Naive thymus-derived CD4-positive, alpha-beta T cell (primary cell): ENCODE measurements at places on chromosomes 6 and 20.
A peak's percentile ranks its signal among the peaks of the same experiment; 100 is the strongest.

GRCh38 chr6:42281570-42281969 lies 63.9 kb upstream of the MRPS10 start:
- peak; percentile 54 for DNase-seq

DNA sequence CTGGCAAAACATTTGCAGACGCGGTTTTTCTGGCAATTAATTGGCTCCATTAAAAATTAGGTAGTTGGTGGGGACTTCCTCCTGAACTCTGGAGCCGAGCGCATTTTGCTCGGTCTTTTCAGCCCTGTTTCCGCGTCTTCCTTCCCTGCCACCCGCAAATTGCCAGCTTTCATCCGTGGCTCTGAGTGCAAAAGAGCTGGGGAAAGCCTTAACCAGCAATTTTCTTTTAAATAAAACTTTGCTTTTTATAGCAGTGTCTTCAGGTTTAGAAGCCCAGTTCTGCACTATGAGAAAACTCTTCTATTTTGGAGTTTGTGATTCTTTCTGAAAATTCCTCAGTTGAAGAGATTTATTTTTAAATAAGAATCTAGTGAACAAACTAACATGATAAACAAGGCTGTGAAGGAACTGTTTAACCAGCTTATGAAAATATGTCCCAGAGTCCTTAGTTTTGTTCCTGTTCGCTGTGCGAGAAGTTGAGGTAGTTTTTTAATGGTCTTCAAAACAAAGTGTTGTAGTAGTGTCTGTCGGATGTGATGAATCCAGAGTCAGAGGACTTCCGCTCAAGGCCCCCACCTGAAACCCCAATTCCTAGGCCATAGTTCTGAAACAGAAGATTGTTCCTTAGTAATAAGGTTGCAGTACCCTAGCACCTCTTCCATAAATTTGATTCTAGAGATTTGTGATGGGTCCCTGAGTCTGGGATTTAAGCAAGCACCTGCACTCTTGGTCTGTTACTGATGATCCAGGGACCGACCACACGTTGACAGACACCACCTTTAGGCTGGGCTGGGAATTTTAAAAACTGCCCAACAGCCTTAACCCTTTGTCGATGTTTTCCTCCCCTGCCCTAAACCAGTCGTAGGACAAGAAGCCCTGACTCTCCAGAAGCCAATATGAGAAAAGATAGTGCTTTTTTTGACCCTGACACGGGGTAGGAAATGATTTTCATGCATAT lies 950 bp downstream of the KCTD20 start:
- DNase-seq, result peak; percentile 17

DNA sequence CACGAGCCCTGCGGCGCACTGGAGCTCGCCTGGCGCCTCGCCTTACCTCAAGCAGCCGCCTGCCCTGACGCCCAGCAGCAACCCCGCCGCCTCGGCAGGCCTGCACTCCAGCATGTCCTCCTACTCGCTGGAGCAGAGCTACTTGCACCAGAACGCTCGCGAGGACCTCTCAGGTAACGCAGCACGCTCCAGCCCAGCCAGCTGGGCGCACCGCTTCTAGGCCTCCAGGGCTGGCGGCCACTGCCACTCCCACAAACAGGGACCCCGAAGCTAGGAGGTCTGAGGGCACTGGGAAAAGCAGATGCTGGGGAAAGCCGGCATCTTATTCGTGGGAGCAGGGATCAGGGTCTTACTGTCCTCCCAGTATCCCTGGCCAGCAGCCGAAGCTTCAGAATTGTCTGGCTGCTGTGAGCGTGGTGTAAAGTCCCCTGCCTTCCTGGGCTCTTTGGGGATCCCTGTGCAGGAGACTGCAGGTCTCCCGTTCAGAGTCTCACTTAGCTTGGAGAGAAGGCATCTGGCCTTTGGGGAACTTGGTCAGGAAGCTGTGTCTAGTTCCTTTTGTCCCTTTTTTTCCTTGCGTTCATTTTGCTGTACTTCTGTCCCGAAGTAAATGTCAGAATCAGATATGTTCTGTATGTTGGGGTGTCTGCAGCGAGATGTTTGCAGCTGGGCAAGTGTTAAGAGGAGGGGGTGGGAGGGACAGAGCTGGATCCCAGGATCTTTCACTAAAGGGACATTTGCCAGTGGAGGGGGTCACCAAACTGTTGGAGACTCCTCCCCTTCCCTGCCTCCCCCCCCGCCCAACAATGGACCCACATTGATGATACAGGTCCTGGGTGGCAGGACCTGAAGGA lies 1.8 kb downstream of the FOXF2 start:
- no peak for DNase-seq

DNA sequence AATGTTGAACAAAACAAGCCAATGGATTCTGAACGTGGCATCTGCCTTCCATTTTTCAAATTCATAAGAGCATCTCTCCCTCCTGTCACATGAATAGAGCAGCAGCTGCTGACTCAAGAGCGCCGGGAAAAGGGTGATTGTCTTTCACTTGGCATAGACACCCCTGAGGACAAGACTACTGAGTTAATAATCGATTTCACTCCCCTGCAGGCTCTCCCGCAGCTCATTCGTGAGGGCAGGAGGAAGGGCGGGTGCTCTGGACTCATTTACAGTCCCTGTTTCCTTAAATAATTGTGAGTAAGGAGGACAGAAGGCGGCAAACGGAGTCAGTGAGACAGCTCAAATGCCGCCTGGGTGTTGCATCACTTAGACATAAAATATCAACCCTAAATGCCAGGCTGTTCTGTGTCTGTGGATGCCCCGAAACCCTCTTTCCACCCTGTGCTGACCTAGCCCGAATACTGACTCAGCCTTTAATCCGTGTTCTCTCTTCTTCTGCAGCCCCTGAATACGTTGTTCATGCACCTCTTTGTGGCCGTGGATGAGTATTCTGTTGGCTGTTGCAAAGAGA lies 21.6 kb downstream of the CFAP61 start:
- DNase-seq, result no peak

- DNase-seq, result no peak
Measured at GRCh38 chr6:56385981-56386593, 138.7 kb upstream of the COL21A1 start.

DNA sequence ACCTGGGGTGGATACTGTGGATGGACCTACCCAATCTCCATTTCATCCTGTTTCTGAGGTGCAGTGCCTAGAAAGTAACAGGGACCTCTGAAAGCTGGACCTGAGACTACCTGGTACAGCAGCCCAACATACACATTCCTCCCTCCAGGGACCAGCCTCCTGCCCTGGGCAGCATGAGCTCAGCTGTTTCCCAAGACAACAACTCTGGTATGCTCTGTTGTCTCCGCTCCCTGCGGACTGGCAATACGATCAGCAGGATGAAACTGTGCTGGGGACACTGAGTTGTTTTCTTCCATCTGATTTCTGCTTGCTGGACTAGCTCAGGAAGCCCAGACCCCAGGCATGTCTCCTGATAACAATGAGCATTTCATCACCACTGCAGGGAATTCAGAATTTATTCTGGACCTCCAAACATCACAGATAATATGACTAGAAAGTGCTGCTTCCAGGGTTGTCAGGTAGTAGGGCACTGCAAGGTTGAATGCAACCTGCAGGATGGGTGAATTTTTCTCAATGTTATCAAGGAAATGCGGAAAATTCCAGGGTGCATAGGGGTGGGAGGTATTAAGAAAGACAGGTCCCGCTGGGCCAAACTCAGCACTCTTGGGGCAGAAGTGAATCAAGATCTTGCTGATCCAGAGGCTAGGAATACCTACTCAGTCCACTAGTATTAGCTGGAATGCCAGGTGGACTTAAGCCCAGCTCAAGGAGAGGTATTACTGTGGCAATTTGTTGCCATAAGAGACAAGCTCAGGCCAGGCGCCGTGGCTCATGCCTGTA lies 38.9 kb upstream of the SLC4A11 start:
- DNase-seq, result no peak

GRCh38 chr6:20605061-20605460 lies 70.8 kb downstream of the CDKAL1 start:
- no peak for DNase-seq

DNA sequence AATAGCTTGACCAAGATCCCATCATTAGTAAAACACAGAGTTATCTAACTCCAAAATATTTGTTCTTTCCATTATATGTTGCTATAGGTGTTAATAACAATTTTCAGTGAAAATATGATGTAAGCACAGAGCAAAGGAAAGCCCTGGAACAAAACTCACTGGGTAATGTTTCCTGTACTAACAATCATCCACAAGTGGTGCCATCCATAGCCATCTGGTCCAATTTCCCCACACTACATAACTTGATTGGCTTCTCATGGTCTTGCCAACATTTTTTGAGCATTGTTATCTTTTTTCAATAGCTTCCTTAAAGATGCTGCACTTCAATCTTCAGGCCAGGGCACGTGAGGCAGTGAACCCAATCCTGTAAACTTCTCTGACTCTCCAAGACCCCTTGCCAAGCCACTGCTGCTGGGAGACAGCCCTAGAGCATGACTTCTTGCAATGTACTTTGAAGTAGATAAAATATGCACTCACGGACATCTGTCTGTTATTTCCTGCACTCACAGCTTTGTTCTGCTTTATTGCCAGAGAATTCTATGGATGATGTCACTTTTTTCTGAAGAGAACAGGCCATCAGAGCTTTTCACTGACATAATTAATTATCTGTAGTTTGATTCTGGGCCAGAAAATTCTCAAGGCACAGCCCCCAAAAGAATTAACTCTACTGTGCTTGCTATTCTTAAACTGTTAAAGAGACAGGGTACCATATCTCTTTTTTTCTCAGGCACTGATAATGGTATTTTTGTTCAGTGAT lies 97.5 kb upstream of the TMEM30A start:
- DNase-seq, result no peak

DNA sequence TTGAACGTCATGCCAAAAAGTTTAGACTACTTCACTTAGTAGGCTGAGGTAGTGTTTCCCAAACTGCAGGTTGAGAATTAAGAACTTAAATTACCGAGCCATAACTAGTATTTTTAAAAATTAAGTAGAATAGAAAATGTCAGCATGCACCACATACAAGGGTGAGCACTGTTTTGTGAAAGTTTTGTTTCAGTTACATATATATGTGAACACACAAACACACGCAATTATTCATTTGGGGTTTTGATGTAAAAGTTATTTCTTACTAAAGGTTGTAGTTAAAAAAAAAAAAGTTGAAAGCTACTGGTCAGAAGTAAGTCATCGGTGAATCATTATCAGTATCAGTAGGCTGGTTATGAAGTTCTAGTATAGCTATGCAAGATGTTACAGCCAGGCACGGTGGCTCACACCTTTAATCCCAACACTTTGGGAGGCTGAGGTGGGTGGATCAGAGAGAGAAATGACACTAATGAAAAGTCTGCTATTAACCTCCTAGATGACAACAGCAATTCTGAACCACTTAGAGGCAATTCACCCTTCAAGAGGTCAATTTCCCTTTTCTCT lies 24.1 kb downstream of the FASTKD5 start:
- no peak for DNase-seq

- DNase-seq, result no peak
Measured at GRCh38 chr20:3734111-3734843, 1.8 kb downstream of the HSPA12B start.

GRCh38 chr6:75941509-75941908 lies 131.0 kb downstream of the IMPG1 start:
- DNase-seq, result no peak

DNA sequence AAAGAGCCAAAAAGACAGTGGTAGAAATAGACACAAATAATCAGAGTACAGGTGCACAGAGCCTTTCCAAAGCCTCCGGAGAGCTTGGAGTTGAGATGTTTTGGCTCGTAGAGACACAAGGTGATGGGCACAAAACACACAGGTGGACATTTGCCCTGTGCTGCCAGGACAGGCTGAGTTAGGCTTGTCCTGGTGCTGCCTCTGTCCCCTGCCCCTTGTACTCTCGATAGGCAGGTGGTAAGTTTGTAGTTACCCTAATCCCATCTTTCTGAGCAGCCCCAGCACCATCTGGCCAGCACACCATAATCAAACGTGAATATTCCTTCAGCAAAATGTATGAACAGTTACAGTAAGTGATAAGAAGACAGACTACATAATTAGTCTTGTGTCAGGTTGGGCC lies 95.5 kb downstream of the FOXC1 start:
- DNase-seq, result no peak

DNA sequence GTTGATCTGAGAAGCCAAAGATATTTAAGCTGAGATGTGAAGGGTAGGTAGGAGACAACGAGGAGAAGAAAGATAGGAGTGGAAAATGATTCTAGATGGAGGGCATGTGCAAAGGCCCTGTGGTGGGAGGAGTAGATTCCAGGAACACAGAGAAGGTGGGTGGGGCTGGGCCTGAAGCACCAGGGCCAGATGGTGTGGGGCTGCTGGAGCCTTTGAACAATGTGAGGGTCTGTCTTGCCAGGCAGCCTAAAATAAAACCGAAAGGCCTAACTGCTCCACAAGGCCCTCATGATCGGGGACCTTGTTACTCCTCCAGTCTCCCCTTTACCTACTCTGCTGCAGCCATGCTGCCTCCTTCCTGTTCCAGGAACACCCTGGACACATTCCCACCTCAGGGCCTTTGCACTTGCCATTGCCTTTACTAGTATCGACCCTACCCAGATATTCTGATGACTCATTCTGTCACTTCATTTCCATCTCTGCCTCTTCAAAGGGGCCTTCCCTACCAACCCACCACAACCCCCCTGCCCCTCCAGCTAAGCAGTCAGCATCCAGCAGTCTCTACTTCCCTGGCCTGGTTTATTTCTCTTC lies 20.0 kb downstream of the FAM110A start:
- DNase-seq, result no peak

DNA sequence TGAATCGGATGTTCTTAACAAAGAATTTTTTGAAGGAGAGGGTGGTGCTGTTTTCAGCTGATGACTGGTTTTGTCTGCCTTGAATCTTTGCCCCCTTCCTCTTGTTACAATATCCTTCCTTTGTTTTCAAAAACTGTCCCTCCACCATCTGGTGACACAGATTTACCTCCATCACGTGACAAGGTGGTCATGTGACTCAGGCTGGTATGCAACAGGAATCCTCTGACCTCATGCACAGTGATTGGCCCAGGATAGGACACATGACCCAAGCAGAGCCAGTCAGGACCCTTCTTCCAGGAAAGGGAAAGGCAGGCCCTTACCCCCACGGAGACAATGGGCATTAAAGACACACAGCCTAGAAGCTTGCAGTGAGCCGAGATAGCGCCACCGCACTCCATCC lies 84.7 kb upstream of the MC3R start:
- no peak for DNase-seq

DNA sequence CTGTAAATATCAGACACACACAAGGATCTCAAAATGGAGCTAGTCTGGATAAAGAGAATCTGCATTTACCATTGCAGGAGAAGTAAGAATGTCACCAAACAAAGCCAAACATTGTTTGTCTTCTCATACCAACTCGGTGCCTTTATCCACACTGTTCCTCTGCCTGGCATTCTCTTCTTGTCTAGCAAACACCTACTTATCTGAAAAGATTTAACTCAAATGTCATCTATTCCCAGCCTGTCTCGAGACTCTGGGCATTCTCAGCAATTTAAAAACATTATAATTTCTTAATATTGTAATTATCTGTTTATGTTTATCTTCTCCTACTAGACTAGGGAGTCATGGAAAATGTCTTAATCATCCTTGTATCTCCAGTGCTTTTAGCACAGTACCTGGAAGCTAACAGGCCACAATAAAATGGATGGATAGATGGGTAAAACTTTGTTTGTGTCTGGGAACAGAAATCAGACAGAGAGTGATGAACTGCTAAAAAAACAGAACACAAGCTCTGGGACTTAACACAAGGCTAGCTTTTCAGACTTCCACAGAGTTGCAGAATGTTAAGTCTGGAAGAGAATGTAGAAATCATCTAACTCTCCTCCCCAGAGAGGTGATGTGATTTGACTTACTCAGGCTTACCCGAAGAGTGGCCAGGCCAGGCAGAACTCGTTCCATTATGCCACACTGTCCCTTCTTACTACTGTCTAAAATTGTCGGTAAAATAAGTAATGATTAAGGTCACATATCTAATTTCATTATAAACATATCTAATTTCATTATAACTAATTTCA lies 42.3 kb upstream of the FAM83C start:
- DNase-seq, result no peak

GRCh38 chr6:56499095-56499494 lies 143.6 kb downstream of the DST start:
- no peak for DNase-seq
